GM12892 (cell line): ENCODE measurements at places on chromosomes 4 and X.

GRCh38 chr4:3070709-3071500 is 3.4 kb downstream of the HTT-AS start:
- DNase-seq: no peak

DNA sequence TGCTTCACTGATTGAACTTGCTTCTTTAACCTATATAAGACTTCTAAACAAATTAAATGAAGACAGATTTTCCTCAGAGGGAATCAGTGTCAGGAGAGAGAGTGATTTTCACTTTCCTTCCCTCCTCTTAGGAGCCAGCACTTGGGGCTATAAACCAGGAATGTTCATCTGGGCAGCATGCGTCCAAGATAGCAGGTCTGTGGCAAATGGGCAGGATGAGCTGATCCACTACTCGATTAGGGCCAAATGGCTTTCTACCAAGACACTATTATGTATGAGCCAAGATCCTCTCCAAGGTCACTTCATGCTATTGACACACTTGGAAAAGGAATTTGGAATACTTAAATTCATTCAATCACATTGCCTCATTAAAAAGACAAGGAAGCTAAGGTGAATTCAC is 203.9 kb upstream of the GRID2 start:
- DNase-seq: no peak

GRCh38 chrX:143304518-143304917 is 212.8 kb downstream of the SPANXN3 start:
- no peak for DNase-seq

DNA sequence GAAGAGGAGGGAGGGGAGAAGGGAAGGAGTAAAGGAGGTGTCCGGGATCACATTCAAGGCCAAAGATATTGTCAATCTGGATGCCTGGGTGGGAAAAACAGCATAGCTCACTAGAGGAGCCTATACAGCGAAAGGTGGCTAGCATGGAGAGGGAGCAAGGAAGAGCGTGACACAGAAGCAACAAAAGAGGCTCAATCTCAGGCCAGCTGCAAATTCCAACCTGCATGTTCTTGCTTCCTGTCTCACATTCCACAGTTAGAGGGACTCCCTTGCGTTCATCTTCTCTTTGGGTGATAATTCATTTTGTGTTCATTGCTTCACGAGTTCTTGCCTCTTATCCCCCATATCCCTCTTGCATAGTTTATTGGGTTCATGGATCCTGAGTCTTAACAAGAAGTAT is 3.0 kb upstream of the CLNK start:
- no peak for DNase-seq

- DNase-seq: no peak
Observed at GRCh38 chr4:22417408-22417807, 98.5 kb downstream of the ADGRA3 start.

DNA sequence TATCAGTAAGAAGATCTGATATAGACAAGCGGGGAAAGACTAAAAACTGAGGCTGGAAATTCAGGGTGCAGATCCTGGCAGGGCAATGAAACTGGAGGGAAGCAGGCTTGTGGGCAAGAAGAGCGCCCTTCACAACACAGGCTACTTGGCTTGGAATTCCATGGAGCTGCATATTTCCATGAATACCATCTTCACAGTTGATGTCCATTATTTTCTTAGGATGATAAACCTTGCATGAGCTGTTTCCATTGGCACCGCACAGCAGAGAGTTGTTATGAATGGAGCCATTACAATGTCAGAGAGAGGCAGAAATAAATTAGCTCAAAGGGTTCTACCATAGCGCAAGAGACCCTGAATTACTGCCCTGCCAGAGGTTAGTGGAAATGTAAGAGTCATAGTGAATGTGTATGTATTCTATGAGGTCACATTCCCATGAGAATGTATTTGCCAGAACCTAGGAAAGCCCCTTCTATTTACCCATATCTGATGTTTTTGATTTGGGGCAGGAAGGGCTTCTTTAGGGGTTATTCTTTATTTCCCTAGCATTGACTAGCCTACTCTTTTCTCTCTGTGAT is 215.6 kb downstream of the PALLD start:
- no peak for DNase-seq

GRCh38 chr4:88779431-88779830 is 81.8 kb upstream of the NAP1L5 start:
- no peak for DNase-seq

- DNase-seq: no peak
Observed at GRCh38 chrX:18677161-18677869, 5.4 kb upstream of the RS1 start.

- no peak for DNase-seq
Observed at GRCh38 chr4:20019310-20020015, 232.2 kb upstream of the SLIT2 start.

DNA sequence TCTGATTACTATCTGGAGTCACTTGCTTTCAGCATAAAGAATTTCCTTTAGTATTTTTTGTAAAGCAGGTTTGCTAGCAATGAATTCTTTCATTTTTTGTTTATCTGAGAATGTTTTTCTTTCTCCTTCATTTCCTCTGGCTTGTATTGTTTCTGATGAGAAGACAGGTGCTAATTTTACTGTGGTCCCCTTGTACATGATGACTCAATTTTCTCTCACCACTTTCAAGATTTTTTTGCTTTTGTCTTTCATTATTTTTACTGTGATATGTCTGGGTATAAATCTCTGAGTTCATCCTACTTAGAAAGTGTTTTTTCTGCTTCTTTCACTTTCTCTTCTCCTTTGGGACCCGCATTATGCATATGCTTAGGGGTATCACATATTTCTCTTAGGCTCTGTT is 62.6 kb downstream of the PKD2 start:
- DNase-seq: no peak

DNA sequence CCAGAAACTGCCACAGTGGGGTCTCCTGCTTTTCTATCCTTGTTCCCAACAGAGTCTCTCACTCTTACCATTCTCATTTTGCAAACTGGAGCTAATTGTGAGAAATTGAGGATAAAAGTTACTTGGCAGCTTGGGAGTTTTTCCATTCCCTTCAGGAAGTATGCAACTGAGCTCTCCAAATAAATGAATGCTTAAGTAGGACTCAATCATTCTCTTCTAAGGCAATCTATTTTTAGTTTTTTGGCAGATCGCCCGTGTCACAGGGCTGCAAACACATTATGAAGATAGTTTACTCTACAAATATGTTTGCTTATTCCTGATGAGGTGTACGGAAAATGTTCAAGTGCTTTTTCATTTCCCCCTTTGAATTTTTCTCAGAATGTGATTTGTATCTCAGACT is 5.3 kb downstream of the ASB11 start:
- no peak for DNase-seq

- DNase-seq: no peak
Observed at GRCh38 chr4:10856271-10856782, 171.8 kb upstream of the CLNK start.

GRCh38 chr4:53151489-53151788 is 214.4 kb downstream of the SCFD2 start:
- DNase-seq: no peak

DNA sequence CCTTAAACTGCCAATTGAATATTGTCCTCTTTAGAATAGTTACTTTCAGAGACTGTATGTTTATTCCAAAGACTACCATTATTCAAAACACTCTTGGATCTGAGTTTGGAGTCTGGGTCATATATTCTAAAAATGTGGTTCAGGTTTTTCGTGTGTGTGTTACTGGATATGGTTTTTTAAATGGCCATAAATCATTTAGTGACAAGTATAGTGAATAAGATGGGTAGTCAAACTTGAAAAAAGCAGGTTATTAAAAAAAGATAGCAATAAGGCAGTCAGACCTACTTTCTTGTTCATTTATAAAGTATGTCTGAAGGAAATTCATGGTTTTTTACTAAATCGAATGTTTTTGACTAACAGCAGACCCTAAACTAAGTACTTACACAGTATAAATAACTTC is 59.3 kb downstream of the DCK start:
- no peak for DNase-seq

- DNase-seq: no peak
Observed at GRCh38 chr4:73281982-73282381, 23.4 kb upstream of the ANKRD17 start.

GRCh38 chr4:4590546-4590945 is 48.7 kb upstream of the STX18 start:
- no peak for DNase-seq

- no peak for DNase-seq
Observed at GRCh38 chr4:25590171-25590570, 65.5 kb upstream of the SLC34A2 start.

DNA sequence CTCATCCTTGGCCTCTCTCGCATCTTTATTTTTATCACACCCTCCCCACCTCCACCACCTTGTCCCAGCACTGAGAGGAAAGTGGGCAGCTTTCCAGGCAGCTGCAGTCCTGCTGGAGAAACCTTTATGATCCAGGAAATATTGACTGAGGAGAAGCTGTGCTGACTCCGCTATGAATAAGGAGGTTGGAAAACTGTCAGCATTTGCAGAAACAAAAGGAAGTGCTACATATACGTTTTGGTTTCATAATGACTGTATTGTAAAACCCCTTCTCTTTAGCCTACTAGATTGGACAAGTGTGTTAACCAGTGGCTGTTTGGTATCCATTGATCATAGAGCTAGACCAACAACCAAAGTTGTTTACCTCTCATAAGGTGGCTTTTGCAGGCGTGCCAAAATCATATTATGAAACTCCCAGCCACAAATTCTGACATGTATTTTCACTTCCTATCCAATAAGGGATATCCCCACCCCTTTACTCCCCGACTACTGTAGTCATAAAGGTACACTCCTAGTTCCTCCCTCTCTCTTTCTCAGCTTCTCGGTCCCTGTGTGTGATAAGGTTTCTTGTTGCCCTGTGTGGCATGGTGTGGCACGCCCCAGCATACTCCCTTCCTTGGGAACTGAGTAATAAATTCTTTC is 88.4 kb downstream of the GPR143 start:
- DNase-seq: peak; percentile 46

- DNase-seq: no peak
Observed at GRCh38 chr4:109029987-109030386, 267.1 kb upstream of the ETNPPL start.

GRCh38 chr4:27154706-27155105 is 294.1 kb downstream of the STIM2 start:
- DNase-seq: no peak
